Progenitor cell of endocrine pancreas (in vitro differentiated cells): ENCODE measurements at places on chromosomes 5 and 9. TPM values are rescaled to one million over a fixed set of nuclear protein-coding genes. Genes with fewer than 3 reads are reported as not detected.

The CNTNAP3 gene
- total RNA-seq = 1.6 and 1.7 TPM in 2 replicates

The KLHL3 gene
- 32.1 and 34.7 TPM in 2 replicates for total RNA-seq

DNA sequence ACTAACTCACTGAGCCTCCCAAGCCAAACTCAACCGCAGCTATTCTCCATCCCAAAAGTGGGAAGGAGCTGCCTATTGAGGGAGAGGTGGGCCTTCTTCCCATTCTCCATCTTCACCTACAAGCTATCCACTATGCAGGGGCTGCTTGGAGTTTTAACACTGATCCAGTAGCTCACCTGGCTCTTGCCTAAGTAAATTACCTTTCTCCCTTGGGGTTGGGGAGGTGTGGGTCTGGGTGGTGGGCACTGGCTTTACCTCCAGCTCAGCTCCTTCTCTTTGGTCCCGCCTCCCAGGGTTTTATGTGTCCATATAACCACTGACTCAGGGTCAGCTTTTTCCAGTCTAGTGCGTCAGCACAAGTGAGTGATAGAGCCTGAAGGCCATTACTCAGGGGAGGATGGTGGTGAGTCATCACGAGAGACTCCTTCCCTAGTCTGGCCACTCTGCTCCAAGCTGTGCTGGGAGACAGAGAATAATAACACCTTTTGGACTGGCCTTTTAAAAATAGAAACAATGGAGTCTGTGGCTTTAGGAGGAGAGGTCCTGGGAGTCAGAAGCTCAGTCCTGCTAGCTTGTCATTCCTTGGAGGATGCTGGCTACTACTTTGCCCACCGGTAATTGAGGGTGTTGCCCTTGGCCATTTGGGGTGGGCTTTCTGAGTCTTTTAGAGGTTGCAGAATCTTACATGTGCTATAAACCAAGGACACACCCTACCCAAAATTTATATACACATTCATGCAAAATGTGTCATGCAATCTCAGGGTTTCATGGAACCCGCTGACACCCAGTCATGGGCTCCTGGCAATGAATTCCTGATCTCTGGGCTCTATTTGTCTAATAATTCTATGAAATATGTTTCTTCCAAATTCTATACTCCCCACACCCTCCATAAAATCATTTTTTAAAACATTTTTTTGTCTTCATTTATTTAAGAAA, 35.6 kb upstream of the ATP6V1G1 start:
- DNase-seq = no peak

DNA sequence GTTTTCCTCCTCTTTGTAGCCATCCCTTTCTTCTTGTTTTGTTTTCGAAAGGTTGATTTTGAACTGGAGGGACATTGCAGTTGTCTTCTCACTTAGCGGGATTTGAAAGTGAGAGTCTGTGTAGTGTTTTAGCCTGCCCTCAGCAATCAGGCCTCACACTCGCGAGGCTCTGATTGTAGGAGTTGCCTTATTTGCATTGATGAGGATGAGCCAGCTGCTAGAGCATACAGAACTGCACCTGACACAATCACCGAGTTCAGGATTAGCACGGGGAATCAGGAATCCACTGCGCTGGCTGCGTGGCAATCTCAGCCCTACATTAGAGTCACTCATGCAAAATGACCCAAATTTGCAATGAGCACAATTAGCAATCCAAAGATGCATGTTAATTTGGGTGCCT, 122.5 kb upstream of the TMEM161B start:
- DNase-seq = no peak

DNA sequence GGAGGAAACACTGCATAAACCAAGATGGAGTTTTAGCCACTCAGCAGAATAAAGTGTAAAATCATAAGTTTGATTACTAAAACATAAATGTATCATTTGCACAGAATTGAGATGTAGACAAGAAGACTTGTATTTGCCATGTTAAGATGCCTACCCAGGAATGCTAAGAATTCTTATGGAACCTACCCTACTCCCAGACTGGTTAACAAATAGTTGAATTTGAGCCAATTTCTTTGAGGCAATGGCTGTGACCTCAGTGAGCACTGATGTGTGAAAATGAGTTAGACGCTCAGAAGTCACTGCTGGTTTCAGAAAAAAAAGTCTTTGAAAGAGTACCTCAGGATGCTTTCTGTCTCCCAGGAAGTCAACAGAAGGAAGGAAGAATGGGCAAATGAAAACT, 95.6 kb downstream of the ESM1 start:
- DNase-seq = no peak

- DNase-seq = no peak
These were observed 40.8 kb upstream of the ORM1 start for GRCh38 chr9:114282104-114282485.

The PGM5 gene
- total RNA-seq = 3.6 and 3.9 TPM in 2 replicates

DNA sequence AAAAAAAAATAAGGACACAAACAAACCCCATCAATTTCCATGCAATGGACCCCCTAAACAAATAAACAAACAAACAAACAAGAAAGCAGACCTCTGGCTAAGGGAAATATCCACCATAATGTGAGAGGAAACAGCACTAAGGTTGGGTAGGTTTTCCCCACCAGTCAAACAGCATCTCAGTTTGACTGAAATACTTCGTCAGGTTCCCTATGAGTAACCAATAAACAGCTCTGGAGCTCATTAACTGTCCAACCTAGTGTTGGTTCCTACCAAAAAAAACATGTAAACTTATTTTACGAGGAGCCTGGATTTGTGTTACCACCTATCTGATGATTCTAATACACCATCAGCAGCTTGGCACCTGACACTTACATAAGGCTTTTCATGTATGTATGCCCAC, 198.5 kb upstream of the TARS1 start:
- no peak for DNase-seq

The NR4A3 gene
- 1.2 and 1.4 TPM in 2 replicates for total RNA-seq

DNA sequence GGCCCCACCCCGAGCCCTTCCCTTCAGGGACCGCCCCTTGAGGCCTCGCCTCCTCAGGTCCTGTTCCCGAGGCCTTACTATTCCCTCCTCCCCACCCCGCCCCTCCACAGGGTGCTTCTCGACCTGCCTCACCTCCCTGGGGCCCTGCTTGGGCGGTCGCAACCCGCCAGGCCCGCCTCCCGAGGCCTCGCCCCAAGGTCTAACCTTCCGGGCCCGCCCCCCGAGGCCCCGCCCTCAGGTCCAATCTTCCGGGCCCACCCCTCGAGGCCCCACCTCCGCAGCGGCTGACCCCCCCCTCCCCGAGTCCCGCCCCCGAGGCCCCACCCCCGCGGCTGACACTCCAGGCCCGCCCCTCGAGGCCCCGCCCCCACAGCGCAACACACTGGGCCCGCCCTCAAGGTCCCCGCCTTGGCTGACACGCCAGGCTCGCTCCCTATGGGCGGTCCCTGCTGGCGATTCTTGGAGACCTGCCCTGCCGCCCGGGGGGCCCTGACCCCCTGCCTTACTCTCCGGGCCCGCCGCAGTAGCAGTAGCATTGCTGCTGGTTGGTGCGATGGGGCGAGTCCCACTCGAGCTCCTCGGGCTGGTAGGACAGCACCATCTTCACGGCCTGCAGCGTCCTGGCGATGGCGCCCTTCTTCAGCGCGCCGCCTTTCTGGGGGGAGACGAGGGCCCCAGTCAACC, 8.2 kb downstream of the PHF19 start:
- peak; percentile 93 for DNase-seq

- DNase-seq = no peak
These were observed 70.1 kb upstream of the FSTL4 start for GRCh38 chr5:133682451-133682850.

The SRD5A1 gene
- total RNA-seq = 22.2 and 24.8 TPM in 2 replicates

GRCh38 chr5:96896276-96896675, 20.0 kb downstream of the ERAP2 start:
- DNase-seq = no peak

DNA sequence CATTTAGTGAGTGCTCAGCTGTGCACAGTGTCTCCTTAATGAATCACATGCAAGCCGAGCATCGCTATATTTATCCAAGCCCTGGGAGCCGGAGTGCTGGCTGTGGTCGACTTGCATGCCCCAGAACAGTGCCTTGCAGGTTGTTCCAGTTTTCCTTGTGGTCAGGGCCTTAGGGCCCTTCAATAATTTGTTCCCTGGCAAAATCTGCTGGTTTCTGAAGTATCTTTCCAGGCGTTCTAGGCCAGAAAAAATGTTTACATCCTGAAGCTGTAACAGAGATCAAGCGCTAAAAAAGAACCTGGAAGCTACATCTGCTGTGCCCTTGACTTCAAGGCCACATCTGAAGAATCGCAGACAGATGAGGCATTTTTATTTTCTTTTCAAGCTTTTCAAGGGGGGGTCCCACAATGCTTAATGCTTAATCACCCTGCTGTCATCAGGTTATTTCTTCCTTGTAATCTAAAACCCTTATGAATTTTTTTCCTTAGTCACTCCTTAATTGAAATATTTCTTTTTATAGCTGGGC, 105.8 kb downstream of the DOCK2 start:
- no peak for DNase-seq

The C9orf50 gene
- 0.27 and 0.43 TPM in 2 replicates for total RNA-seq

DNA sequence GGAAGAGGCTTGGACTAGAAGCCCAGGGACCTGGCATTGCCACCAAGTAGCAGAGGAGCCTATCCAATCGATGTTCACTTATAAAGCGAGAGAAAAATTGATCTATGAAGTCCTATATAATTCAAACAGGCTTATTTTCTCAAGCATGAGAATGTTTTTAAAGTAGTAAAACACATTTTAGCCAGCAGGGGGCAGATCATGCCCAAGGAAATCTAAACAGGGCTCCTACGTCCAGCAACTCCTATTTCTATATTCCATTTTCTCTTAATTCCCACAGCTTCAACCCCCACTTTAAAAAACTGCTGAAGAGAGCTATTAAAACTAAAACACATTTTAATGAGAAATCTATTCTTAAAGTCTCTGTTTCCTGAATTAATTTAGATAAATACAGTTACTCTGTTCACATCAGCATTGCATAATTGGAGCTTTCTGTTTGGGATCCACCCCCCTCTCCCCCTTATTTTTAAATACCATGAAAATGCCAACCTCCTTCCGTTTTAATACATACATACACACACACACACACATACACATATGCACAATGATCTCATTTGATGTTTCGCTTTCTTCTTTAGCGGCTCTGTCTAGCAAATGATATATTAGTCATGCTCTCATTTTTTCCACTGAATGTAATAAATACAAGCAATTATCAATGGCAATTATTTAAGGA, 144.9 kb downstream of the MYO10 start:
- DNase-seq = no peak

DNA sequence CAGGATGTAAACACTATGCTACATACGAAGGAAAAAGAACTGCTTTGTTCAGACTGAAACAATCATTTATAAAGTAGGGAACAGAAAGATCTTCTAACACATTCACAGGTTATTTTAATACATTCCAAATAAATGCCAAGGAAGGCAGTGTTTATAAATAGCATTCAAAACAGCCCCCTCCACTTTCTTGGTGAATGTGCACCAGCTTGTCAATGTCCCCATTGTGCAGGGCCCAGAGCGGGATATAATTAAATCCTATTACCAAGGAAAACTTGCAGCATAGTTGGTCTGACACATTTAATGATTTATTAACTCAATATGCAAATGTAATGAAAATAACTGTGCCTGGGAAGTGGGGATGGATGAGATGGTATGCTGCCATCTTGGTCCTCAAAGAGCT, 135.9 kb upstream of the RAD23B start:
- no peak for DNase-seq

GRCh38 chr5:172600571-172600970, 40.5 kb upstream of the NEURL1B start:
- no peak for DNase-seq

- no peak for DNase-seq
These were observed 377.0 kb upstream of the RIOK2 start for GRCh38 chr5:97559827-97560598.

DNA sequence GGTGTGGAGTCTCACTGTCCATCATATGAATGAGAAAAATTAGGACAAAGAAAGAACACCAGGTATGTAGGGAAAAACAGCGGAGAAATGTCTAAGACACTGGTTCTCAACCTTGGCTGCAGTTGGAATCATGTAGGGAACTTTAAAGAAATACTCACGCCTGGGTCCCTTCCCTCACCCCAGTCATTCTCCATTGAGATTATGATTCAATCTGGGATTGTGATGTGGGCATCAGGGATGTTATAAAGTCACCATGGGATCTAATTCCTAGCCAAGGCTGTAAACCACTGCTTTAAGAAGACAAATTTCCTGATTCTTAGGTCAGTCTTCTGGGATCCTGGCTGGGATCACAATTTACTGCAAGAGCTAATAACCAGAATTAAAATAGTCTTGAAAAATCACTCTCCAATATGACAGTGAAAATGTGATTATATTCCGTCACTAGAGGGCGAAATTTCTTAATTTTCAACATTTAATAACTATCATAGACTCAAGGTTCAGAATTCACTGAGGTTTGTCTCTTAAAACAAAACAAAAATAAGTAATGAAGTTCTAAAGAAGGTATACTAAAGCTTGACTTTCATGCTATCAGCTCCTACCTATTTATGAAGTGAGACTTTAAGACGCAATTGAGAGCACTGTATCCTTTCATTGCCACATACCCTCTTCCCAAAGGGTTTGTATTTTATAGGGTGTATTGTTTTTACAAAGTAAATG, 60.5 kb downstream of the GLDC start:
- no peak for DNase-seq

The TXN gene
- 130 and 137 TPM in 2 replicates for total RNA-seq

GRCh38 chr5:43315682-43316081, 2.5 kb upstream of the HMGCS1 start:
- no peak for DNase-seq

The TTLL11 gene
- 5.3 and 5.5 TPM in 2 replicates for total RNA-seq

The TRPM6 gene
- 0.10 and 0.20 TPM in 2 replicates for total RNA-seq

DNA sequence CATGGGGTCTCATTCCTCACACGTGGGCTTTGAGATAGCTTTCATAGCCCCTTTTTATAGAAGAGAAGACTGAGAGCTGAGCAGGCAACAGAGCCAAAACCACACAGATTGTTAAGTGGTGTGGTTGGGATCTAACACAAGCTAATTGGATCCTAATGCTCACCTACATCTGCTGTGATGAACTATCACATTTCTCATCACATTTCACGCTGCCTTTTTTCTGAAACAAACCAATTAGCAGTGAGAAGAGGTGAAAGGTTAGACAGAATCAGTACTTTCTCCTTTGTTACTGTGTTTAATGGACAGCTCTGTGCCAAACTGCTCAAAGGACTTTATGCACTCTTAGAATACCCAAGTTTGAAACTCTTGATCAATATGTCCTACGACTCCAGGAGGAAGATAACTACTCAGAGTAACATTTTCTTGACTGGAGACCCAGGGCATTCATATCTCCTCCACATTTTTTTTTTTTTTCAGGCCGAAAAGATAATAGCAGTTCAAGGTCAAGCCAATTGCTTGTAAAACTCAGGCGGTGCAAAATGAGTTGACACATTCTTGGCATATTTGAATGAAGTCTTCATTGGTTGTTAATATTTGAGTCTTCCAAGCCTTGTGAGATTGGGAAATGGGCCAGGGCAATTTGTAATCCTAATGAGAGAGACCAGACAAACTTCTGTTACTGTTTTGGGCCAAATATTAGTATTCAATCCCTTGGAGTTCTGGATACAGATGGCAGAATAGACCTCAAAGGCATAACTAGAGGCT, 138.4 kb downstream of the KCTD16 start:
- DNase-seq = no peak

The PCA3 gene
- 0.22 and 0.31 TPM in 2 replicates for total RNA-seq

DNA sequence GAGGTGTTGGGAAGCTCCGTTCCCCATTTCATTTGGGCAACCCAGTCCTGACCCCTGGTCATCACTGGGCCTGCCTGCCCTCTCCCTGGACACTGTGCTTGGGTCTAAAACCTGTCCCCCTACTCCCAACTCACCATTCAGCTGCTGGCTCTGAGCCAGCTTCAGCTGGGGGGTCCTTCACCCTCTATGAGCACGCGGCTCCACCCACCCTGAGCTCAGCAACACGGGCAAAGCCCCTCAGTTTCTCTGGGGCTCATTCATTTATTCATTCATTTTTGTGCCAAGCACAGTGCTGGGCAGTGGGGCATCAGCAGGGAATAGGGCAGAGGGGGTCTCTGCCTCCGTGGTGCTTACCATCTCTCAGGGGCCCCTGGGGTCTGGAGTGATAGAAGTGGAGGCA, 199.8 kb upstream of the MVB12B start:
- DNase-seq = no peak

The OLFML2A gene
- 2.2 and 2.5 TPM in 2 replicates for total RNA-seq
